Right forelimb (tissue), 1 donor: ENCODE measurements at places on chromosomes 5 and 9.
A peak's percentile ranks its signal among the peaks of the same experiment; 100 is the strongest.

DNA sequence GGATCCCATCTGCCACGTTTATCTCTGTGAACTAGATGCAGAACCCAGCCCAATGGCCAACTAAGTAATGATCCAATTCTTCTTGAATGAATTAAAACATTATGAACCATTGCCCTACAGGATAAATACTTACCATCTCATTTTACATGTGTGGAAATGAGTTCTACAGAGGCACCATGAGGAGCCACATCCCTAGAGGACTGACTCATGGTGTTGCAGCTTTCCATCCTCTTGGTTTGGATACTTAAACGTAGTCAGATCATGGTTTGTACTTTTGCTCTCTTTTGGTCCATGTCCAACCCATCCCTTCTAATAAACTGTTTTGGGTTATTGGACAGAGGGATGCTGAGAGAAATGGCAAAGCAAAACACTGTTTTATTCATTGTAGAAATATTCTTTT is 484.8 kb downstream of the EBF1 start:
- no peak for DNase-seq

- no peak for DNase-seq
Observed at GRCh38 chr9:123834889-123835562, 94.9 kb downstream of the DENND1A start.

- no peak for DNase-seq
Observed at GRCh38 chr5:129074903-129075302, 19.6 kb upstream of the ISOC1 start.

GRCh38 chr9:107744873-107745272 is 255.3 kb upstream of the KLF4 start:
- DNase-seq = no peak

GRCh38 chr9:13228431-13228830 is 51.1 kb downstream of the MPDZ start:
- no peak for DNase-seq

DNA sequence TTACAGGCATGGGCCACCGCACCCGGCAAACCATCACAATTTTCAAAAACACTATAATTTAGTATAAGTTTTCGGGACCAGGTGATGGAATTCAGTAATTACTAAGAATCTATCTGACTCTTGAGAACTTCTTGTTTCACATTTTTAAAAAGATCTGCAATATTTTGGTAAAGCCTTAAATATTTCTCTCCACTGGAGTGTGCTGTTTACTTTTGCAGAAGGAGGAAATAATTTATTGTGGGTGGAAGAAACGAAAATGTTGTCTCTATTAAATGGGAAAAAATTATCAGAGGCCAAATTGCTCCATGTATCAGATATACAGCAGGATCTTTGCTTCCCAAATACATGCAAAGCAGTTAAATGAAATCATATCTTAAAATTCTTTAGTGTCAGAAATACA is 566.8 kb upstream of the CYLC2 start:
- no peak for DNase-seq

GRCh38 chr5:2991884-2992283 is 240.4 kb upstream of the IRX2 start:
- DNase-seq = no peak

DNA sequence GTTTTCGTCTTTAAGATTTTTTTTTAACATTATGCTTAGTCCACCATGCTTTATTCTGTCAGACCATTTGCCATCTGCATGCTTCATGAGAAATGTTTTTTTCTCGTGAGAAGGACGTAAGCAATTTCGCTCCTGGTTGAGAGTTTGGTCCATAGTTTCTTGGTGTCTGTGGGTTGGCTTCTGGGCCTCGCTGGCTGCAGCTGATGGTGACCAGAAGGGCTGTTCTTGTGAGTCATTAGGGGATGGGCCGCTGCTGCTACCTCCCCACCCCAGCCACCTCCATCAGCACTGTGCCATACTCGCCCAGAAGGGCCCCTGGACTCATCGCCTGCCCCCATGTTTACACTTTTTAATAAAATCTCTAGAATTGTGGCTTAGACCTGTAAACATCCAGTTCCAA is 11.4 kb downstream of the SYK start:
- DNase-seq = no peak

GRCh38 chr5:19018822-19019221 is 969.2 kb downstream of the CDH18 start:
- DNase-seq = no peak

DNA sequence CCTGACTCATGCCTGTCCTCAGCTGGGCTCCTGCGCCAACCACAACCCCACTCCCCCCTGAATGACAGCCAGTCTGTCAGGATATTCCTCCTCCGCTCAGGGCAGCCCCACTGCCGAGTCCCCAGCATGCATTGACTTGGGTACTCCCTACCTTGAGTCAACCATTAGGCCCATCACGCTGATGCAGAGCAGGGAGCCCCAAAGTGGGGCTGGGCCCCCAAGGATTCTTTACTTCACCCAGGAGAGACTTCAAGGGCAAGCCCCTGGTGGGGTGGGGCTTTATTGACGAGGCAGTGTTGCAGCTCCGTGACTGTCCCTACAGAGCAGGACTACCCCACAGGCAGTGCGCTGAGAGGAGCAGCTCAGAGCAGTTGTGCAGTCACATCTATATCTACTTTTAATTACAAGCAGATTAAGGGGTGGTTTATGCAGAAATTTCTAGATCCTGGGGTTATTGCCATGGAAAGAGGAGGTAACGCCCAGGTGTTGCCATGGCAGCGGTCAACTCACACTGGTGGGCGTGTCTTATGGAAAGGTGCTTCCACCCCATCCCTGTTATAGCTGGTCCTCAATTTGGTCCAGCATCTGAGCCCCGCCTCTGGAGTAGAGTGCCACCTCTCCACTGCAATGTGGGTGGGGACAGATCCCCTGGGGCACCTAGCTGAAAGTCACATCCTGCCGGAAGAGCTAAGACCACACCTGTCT is 32.1 kb upstream of the FCN1 start:
- DNase-seq = no peak

DNA sequence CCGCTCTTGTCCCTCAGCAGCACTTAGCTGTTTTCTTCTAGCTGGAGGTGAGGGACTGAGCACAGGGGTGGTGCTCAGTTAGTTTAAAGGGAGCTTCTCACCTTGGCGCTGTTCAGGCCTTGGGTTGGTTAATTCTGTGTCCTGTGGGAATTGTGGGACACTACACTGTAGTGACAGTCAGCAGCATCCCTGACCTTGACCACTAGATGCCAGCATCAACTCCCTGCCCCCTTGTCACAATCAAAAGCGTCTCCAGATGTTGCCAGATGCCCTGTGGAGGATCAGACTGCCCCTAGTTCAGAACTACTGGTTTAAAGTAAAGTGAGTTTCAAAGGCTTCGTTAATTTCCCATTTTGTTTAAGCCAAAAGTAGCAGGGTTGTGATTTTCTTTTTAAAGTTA is 65.5 kb upstream of the DMRT3 start:
- DNase-seq = no peak

- DNase-seq = no peak
Observed at GRCh38 chr5:131986161-131986912, 25.1 kb downstream of the ACSL6 start.

GRCh38 chr5:68504306-68504705 is 288.8 kb downstream of the PIK3R1 start:
- DNase-seq = no peak

- no peak for DNase-seq
Observed at GRCh38 chr9:87546704-87547103, 49.0 kb downstream of the DAPK1 start.

- DNase-seq = no peak
Observed at GRCh38 chr5:102815540-102816332, 60.6 kb downstream of the PAM start.

DNA sequence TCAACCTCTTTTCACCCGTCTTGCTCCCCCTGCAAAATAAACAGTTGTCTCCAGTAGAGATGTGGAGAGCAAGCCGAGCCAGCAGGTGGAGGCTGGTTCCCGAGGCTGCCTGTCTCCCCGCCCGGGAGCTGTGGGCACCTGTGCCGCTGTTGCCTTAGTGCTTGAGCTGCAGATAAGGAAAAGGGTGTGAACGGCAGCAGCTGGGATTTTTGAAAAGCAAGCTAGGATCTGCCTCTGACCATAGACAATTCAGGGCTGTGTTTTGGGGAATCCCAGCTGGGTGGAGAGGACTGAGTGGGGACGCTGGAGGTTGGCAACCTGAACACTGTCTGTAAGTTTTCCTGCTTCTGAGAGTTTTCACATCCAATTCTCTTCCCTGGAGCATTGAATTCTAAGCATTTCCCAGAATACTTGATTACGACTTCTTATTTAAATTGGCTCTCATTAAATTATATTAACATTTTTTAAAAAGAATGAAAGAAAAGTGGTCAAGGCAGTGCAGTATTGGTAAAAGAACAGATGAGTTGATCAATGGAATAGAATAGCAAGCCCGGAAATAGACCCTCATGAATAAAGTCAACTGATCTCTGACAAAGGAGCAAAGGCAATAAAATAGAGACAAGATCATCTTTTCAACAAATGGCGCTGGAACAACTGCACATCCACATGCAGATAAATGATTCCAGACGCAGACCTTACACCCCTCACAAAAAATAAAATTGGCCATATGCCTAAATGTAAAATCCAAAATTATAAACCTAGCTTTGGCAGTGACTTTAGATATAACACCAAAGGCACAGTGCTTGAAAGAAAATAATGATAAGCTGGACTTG is 9.7 kb downstream of the WNK2 start:
- no peak for DNase-seq

DNA sequence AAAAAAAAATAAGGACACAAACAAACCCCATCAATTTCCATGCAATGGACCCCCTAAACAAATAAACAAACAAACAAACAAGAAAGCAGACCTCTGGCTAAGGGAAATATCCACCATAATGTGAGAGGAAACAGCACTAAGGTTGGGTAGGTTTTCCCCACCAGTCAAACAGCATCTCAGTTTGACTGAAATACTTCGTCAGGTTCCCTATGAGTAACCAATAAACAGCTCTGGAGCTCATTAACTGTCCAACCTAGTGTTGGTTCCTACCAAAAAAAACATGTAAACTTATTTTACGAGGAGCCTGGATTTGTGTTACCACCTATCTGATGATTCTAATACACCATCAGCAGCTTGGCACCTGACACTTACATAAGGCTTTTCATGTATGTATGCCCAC is 198.5 kb upstream of the TARS1 start:
- DNase-seq = no peak

- DNase-seq = no peak
Observed at GRCh38 chr9:31253800-31254762, 1130.4 kb upstream of the ACO1 start.

- DNase-seq = no peak
Observed at GRCh38 chr9:129879103-129879699, 43.9 kb downstream of the USP20 start.

DNA sequence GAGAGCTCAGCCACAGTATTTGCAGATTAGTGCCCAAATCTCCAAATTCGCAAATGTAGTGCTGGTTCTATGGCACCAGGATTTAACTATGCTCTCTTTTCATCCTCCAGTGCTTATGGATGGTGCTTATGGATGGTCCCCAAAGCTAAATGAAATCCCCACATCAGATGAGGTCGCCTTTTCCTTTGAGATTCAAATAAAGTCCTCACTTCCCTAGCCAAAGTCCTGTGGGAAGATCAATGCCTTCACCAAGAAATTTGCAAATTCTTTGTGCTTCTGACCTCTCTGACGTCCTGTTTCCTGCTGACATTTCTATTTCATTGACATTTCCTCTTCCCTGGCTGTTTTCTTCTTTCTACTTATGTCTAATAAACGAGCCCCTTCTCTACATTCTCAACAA is 1077.0 kb upstream of the C9orf72 start:
- DNase-seq = no peak

- no peak for DNase-seq
Observed at GRCh38 chr9:93200989-93201334, 17.0 kb downstream of the WNK2 start.

DNA sequence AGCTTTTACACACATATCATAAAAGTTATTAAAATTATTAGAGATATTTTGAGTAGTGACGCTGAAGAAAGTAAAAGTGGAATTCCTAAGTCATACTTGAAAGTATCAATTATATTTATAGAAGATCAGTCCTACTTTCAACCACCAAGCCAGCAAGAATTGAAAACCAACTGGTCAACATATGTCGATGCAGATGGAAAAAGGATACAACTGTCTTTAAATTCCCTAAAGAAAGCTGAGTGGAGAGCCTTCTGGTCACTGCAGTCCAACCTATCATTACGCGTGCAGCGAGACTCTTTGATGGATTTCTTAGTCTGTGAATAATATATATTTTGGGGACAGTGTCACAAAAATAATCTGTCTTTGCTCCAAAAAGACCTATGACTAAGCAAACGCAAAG is 15.3 kb downstream of the MEF2C start:
- no peak for DNase-seq

DNA sequence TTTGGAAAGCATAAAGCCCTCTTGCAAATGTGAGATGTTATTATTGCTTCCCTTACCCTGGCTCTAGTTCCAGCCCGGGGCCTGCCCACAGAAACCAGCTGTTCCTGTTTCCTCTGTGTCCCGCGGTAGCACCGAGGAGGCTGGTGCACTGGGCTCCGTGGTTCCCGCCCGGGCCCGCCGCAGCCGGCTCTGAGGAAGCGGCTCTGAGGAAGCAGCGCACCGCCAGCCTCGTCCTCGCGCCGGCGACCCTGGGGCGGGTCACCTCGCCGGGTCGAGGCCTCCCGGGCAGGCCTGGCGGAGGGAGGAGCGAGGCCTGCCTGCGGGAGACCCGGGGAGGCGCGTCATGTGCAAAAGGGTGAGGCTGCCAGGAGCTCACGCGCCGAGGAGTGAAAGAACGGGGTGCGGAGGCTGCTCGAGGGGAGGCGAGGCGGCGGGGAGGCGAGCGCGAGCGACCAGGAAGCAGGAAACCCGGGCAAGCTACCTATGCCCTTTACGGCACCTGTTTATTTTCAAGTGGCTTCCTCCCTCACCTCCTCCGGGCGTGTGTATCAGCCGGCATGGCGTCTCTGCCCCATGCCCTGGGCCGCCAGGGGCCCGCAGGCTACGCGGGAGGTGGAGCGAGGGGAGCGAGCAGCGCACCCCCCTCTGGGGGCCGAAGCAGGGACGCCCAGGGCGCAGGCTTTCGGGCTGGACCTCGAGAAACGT is 61.3 kb upstream of the MEGF10 start:
- DNase-seq = peak; percentile 72

DNA sequence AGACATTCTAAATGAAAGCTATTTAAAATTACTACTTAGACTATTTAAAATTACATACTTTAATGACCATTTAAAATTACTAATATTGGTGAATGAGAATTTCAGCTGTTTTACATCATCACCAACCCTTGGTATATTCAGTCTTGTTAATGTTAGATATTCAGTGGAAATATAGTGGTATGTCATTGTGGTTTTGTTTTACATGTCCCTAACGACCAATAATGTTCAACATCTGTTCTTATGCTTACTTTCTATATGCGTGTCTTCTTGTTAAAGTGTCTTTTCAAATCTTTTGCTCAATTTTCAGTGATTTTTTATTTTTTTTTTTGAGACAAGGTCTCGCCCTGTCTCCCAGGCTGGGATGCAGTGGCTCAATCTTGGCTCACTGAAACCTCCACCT is 279.3 kb upstream of the TARS1 start:
- DNase-seq = no peak

DNA sequence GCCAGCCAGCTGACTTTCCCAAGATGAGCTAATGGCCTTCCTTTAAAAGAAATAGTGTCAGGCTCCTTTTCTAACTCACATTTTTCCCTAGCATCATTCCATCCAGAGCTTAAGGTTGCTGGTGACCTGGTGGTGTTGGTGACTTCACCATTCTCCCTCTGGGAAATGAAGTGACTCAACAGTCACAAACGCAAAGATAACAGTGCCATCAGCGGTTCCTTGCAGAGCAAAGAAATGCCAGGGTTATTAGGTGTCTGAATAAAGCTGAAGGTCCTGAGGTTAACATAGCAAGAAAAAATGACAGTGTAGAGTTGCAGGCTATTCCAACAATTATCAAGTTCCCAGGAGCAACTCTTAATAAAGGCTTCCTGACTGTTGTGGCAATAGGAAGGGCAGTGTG is 111.8 kb upstream of the SLC44A1 start:
- DNase-seq = no peak

- DNase-seq = no peak
Observed at GRCh38 chr9:107863396-107863795, 373.8 kb upstream of the KLF4 start.
